A549 treated with AZD2906 at 1 μM for 4 hours (cell line): ENCODE measurements at places on chromosomes 2 and 18. TPM values are rescaled to one million over a fixed set of nuclear protein-coding genes. Genes with fewer than 3 reads are reported as not detected.

The IL18RAP gene
- total RNA-seq = 0.03 to 0.25 TPM (median 0.09 TPM) in 4 of 5 replicates, not detected in the other

The TMEM198 gene
- 0.62 to 1.2 TPM (median 0.96 TPM) in 5 replicates for total RNA-seq

The KRCC1 gene
- total RNA-seq = 11.6 to 13.4 TPM (median 13.1 TPM) in 5 replicates

The NEU4 gene
- total RNA-seq = 0.13 to 0.40 TPM (median 0.21 TPM) in 5 replicates

The CYP27A1 gene
- total RNA-seq = 0.09 to 0.18 TPM (median 0.11 TPM) in 5 replicates

The DCDC2C gene
- total RNA-seq = 0.15 to 0.82 TPM (median 0.40 TPM) in 5 replicates

The DUSP2 gene
- total RNA-seq = 0.26 to 0.52 TPM (median 0.38 TPM) in 5 replicates

The MFF gene
- total RNA-seq = 94.2 to 104 TPM (median 100 TPM) in 5 replicates

The BMP10 gene
- total RNA-seq = not detected in 5 replicates

The KCNE4 gene
- 0.37 to 0.56 TPM (median 0.48 TPM) in 5 replicates for total RNA-seq

The CROCC2 gene
- not detected in 5 replicates for total RNA-seq

The HJURP gene
- total RNA-seq = 48.3 to 54.8 TPM (median 50.4 TPM) in 5 replicates

The GNLY gene
- total RNA-seq = 0.20 to 0.45 TPM (median 0.35 TPM) in 4 of 5 replicates, not detected in the other

The ITGB1BP1 gene
- 166 to 178 TPM (median 173 TPM) in 5 replicates for total RNA-seq

The NT5C1B gene
- not detected in 5 replicates for total RNA-seq

The CNOT9 gene
- 35.9 to 41.6 TPM (median 40.6 TPM) in 5 replicates for total RNA-seq

The MTHFD2 gene
- 138 to 150 TPM (median 145 TPM) in 5 replicates for total RNA-seq

The IL1R2 gene
- total RNA-seq = 0.53 to 1.5 TPM (median 1.2 TPM) in 5 replicates

The FZD7 gene
- total RNA-seq = 5.9 to 6.7 TPM (median 6.4 TPM) in 5 replicates

The VWA3B gene
- 0.09 to 0.14 TPM (median 0.12 TPM) in 3 of 5 replicates, not detected in the others for total RNA-seq

The SDC1 gene
- total RNA-seq = 167 to 203 TPM (median 188 TPM) in 5 replicates

The PLCL1 gene
- 0.02 TPM in 1 of 5 replicates, not detected in the others for total RNA-seq

The LRRTM1 gene
- total RNA-seq = not detected in 5 replicates

The MSTN gene
- total RNA-seq = not detected in 5 replicates

The TPO gene
- total RNA-seq = 0.08 to 0.28 TPM (median 0.15 TPM) in 5 replicates

The MARCO gene
- total RNA-seq = 0.06 to 0.21 TPM (median 0.16 TPM) in 4 of 5 replicates, not detected in the other

The CLIP4 gene
- total RNA-seq = 19.0 to 21.1 TPM (median 20.3 TPM) in 5 replicates

The TFPI gene
- total RNA-seq = 35.2 to 53.4 TPM (median 47.5 TPM) in 5 replicates

The FEV gene
- not detected in 5 replicates for total RNA-seq

The CPO gene
- 0.05 to 0.11 TPM (median 0.09 TPM) in 4 of 5 replicates, not detected in the other for total RNA-seq

The NEU2 gene
- not detected in 5 replicates for total RNA-seq

The L3MBTL4 gene
- 0.02 to 0.05 TPM in 2 of 5 replicates, not detected in the others for total RNA-seq

The MC5R gene
- 0.03 to 0.06 TPM (median 0.05 TPM) in 3 of 5 replicates, not detected in the others for total RNA-seq

The THUMPD2 gene
- 11.3 to 12.6 TPM (median 12.0 TPM) in 5 replicates for total RNA-seq

The ABCG8 gene
- total RNA-seq = not detected in 5 replicates

The IL36A gene
- not detected in 5 replicates for total RNA-seq

The FAM110C gene
- total RNA-seq = 0.17 to 0.40 TPM (median 0.32 TPM) in 5 replicates

The ABCB11 gene
- total RNA-seq = 0.01 to 0.06 TPM (median 0.02 TPM) in 5 replicates

The MYO5B gene
- 6.7 to 8.7 TPM (median 8.0 TPM) in 5 replicates for total RNA-seq

The CCDC93 gene
- 11.2 to 14.6 TPM (median 13.0 TPM) in 5 replicates for total RNA-seq

The CAPN14 gene
- 0.01 to 0.04 TPM (median 0.03 TPM) in 5 replicates for total RNA-seq

The CSRNP3 gene
- total RNA-seq = not detected in 5 replicates

The CCDC195 gene
- total RNA-seq = not detected in 5 replicates

The RAB27B gene
- 11.0 to 16.7 TPM (median 13.1 TPM) in 5 replicates for total RNA-seq

The PRKAG3 gene
- not detected in 5 replicates for total RNA-seq

The OTOS gene
- 0.20 TPM in 1 of 5 replicates, not detected in the others for total RNA-seq

The PRSS56 gene
- 0.06 to 0.17 TPM (median 0.09 TPM) in 5 replicates for total RNA-seq

The NOSTRIN gene
- total RNA-seq = 1.2 to 2.5 TPM (median 1.9 TPM) in 5 replicates

The TXNDC2 gene
- 0.06 to 0.41 TPM (median 0.08 TPM) in 5 replicates for total RNA-seq

The HRH4 gene
- total RNA-seq = 0.03 TPM in 1 of 5 replicates, not detected in the others

The FIGN gene
- total RNA-seq = 1.7 to 2.3 TPM (median 2.1 TPM) in 5 replicates

The ERFE gene
- total RNA-seq = 5.8 to 8.7 TPM (median 7.8 TPM) in 5 replicates

The STAMBP gene
- total RNA-seq = 47.5 to 53.5 TPM (median 51.6 TPM) in 5 replicates
